ENCODE measurements at places on chromosomes 6 and 20.

DNA sequence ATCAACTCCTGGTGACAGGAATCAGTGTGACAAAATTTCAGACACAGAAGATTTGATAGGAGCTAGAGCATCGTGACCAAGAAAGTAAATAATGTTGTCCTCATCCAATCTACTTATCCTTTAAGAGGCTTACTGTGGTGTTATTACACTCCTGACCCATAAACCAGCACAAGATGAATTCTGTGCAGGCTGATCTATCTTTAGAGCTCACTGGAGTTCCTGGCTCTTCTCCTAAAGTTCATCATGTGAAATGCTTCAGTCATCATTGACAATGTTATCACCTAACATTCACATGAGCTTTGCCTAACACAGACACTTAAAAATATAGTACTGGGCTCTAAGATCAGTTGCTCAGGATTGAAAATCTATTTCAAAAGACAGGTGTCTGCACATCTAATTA lies 271.0 kb upstream of the HSF2 start:
- DNase-seq: no peak

DNA sequence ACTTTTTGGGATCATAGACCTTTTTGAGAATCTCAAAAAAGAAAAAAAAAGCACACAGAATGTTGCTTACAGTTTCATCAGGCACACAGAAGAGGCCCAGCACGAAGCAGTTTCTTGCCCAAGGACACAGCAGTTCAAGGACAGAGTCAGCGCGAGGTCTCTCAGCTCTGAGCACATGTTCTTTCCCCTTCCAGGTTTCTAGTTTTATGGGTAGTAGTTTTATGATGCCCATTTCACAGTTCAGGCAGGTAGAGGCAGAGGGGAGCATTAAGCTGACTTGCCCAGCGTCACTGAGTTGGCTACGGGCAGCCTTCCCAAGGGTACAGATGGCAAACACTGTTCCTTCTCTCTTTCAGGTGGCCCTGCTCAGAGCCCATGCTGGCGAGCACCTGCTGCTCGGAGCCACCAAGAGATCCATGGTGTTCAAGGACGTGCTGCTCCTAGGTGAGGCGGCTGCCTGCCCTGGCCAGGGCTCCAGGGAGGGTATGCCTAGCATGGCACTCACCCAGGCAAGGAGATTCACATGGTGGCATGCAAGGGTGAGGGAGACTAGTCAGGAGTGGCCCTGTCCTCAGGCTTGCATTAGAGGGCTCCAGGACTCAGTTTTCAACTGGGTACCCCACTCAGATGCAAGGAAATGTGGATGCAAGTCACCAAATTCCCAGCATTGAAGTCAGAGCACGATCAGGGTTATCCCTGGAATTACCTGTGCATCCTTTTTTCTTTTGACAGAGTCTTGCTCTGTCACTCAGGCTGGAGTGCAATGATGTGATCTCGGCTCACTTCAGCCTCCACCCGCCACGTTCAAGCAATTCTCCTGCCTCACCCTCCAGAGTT lies 57.4 kb upstream of the TTPAL start:
- DNase-seq: no peak

- no peak for DNase-seq
Observed at GRCh38 chr6:153625089-153625488, 414.0 kb upstream of the OPRM1 start.

GRCh38 chr20:33657704-33658095 lies 4.4 kb upstream of the C20orf144 start:
- DNase-seq: no peak

DNA sequence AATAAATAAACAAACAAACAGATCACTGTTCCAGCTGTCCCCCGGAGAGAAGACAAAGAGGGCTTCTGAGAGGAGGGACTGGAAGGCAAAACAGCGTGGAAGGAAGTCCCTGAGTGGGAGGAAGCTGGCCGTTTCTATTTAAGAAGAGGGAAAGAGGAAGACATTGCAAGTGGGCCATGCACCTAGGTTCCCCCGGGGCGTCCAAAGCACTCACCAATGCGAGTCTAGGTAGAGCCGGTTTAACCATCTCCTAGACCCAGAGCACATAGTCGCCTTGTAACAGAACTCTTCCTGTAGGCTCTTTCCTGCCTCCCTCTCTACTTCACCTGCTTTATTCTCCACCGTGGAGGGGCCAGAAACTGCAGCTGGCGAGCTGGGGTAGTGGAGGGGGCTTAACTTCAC lies 158.4 kb downstream of the ZDHHC14 start:
- no peak for DNase-seq

DNA sequence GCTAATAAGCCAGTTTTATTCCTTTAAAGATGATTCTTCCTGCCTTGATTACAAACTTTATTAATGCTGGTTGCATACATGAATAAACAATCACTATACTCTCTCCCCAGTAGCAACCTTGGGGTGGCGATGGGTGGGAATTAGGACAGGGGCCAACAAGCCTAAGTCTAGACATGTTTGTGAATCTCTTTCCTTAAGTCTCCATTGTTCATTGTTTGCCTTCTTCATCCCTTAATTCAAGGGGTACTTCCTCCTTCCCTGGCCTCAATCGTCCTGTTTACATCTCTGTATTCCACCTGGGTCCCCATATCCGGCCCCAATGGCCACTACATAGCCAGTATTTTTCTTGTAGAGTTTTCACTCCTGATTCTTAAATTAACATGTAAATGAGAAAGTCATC lies 66.0 kb downstream of the ARHGAP18 start:
- DNase-seq: no peak

DNA sequence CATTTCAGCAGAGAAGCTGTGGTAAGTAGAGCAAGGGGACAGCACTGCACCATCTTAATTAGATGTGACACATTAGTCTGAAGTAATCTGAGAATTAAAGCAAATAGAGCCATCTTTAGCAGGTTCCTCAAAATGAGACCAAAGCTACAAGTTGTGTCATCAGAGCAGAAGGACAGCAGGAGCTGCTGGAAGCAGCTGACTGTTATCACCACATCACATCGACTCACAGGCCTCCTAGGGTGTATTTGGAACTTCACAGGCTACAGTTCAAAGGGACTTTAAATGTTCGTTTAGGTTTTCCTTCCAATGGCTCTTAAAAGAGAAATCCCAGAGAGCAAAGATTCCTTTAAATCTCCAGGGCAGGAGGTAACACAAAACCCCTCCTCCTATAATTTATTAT lies 69.5 kb downstream of the LCA5 start:
- DNase-seq: no peak

DNA sequence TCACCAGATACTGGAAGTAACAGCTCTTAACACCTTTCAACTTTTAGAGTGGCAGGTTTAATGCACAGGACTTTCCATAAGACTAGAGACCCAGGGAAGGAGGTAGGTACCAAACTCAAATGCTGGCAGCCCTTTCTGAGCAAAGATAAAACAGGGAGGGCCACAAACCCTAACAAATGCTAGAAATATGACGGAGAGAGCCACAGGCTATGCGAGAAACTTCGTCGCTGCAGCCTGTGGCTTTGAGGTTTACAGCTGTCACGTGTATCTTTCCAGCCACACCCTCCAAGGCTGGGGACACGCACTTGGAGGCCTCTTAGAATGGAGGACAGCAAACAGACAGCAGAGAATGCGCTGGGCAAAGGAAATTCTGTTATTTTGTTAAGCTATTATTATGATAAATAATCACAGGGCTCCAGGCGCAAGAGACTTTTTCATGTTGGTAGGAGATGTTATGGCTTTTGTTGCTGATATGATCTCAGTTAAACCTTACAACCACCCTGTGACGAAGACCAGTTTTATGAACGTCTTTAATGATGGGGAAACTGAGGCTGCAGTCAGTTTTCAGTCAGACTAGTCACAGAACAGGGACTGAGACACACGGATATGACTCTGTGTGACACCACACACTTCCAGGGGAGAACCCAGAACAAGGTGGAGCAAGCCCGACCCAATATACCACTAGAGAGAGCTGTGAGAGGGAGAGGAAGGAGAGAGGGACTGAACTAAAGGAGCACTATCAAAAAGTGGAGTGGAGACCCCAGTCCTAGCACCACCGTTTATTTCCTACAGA lies 2.0 kb downstream of the TRAM2 start:
- peak; percentile 72 for DNase-seq

- no peak for DNase-seq
Observed at GRCh38 chr20:12153628-12154027, 235.9 kb downstream of the BTBD3 start.

Data from CD4-positive, alpha-beta T cell treated with Interleukin-17A for 1 hour (primary cell).